NCI-H1092 (cell line): ENCODE measurements at places on chromosomes 11 and 22.

DNA sequence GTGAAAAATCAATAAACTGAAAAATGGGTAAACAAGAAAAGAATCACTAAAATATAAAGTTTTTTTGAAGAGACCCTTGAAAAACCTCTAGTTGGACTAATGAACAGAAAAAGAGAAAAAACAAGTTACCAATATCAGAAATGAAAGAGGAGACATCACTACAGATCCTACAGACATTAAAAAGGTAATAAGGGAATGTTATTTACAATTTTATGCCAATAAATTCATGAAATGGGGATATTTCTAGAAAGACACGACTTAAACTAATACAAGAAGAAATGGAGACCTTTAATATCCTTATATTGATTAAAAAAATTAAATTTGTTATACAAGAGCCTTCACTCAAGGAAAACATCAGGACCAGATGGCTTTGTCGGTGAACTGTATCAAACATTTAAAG lies 109.4 kb downstream of the TBC1D22A start:
- no peak for DNase-seq

- no peak for DNase-seq
Observed at GRCh38 chr22:33083212-33083611, 25.0 kb upstream of the SYN3 start.

GRCh38 chr11:20163783-20164481 lies 3.7 kb upstream of the DBX1 start:
- no peak for DNase-seq

DNA sequence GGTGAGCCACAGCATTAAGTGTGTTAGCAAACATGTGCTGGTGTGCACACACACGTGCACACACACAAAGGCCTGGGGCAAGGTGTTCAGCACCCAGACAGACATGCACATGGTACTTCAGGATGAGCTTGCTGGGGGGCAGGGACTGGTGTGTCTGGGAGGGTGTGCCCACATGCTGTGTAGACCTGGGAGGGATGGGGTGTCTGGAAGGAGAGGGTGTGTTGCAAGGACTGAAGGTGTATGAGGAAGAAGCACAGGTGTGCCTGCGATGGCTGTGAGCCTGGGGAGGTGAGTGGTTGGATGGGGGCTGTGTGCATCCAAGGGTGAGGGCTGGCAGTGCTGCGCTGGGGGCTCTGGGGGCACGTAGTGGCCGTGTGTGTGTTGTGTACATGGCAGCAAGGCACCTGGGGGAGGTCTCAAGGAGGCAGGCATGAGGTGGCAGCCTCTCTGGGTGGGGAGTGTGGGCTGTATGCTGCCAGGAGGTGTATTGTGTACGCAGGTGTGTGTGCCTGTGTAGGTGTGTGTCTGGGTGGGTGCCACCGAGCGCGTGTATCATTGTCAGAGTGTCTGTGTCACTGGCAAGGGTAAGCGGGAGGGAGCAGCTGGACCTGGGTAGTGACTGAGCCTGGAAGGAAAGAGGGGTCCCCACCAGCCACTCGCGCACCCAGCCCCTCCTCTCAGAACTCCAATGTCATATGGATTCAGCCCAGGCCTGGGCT lies 2.2 kb downstream of the NRXN2 start:
- no peak for DNase-seq

GRCh38 chr11:5726351-5726750 lies 9.9 kb upstream of the OR56B1 start:
- DNase-seq: no peak

DNA sequence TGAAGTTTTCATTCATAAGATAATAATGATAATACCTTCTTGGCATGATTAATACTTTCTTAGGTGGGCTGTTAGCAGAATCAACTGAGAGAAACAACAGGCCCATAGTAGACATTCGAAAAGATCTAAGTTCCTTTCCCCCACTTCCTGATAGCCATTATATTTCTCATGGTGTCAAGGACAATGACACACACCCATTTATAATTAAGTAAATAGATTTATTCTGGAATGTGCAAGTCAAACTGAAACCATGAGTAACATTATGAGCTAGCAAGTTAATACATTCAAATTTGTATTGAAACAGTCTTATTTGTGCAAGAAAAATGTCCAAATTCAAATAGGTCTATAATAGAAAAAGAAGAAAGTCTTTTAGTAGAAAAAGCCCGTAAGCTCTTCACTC lies 301.1 kb downstream of the GUCY1A2 start:
- DNase-seq: no peak

DNA sequence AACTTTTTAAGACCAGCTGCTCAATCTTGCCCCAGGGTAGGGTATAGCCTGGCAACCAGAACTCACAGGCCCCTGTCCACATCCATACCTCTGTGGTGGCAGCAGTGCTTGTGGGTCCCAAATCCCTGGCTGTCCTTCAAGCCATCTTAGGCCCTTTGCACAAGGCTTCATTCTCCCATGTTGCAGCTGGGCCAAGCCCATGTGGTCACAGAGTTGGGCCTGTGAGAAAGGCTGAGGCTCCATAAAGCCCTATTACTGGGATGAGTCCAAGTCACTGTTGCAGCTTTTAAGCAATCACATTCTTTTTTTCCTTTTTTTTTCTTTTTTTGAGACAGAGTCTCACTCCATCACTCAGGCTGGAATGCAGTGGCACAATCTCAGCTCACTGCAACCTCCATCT lies 47.9 kb upstream of the SLC25A1 start:
- no peak for DNase-seq

DNA sequence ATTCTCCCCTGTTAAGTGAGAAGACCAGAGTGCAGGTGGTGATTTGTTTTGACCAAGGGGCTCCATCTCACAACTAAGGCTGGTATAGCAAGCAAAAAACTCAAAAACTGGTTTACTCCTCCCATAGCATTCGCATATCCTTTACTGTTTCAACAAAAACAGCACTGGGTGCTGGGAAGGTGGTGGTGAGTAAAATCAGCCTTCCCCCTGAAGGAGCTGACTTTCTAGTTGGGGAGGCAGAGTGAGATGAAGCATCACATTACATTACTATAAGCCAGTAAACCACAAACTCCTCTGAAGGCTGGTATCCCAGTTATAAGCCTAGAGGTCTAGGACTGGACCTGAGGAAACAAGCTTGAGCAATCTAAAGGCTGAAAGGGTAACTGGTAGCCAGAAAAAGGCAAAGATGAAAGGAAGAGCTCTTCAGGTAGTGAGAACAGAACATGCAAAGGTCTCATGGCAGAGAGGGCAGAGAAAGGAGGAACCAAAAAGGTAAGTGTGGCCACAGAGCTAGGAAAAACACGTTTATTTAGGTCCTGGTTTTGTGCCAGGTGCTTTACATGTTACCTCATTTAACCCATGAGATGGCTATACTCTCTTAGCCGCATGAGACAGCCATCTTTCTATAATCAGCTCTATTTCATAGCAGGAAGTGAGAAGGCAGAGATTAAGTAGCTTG lies 22.3 kb downstream of the TMEM123 start:
- no peak for DNase-seq

DNA sequence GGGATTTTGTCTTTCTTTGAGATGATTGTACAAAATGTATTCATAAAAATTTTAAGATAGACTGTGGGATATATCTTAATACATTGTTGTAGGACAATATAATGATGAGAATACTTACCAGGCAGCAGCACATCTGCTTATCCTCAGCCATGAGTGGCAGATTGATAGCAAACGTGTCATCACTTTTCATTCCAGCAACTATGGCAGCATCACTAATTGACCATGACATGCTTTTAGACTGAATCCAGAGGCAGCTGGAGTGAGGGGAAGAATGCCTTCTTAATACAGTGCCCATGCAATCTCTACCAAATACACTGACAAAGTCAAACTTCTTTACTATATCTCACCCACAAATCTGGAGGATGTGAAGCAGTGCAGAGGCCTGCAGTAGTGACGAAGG lies 755.2 kb upstream of the RAG2 start:
- no peak for DNase-seq

- DNase-seq: no peak
Observed at GRCh38 chr11:43222215-43222614, 89.6 kb upstream of the API5 start.

- DNase-seq: no peak
Observed at GRCh38 chr11:134410766-134411165, 1.3 kb downstream of the B3GAT1 start.

- DNase-seq: peak; percentile 35
Observed at GRCh38 chr11:45512471-45513148, 152.8 kb downstream of the CHST1 start.

- no peak for DNase-seq
Observed at GRCh38 chr22:46569848-46570695, 32.7 kb upstream of the CELSR1 start.

DNA sequence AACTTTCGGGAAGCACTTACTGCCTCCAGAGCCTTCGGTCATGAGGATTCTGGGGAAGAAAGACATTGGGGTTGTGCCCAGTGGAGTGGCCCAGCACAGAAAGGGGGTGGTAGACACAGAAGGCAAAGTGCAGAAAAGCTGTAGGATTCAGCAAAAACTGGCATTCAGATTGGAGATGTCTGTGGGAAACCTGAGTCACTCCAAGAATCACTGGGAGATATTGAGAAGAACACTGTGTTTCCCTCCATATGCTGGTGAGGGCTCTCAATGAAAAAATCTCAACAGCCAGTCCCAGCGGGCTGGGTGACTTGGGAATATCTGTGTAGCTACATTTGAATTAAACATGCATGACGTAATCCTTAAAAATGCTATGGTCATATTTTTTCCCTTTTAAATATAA lies 61.2 kb upstream of the RCN1 start:
- no peak for DNase-seq

GRCh38 chr11:132718711-132719671 lies 813.3 kb downstream of the OPCML start:
- no peak for DNase-seq

DNA sequence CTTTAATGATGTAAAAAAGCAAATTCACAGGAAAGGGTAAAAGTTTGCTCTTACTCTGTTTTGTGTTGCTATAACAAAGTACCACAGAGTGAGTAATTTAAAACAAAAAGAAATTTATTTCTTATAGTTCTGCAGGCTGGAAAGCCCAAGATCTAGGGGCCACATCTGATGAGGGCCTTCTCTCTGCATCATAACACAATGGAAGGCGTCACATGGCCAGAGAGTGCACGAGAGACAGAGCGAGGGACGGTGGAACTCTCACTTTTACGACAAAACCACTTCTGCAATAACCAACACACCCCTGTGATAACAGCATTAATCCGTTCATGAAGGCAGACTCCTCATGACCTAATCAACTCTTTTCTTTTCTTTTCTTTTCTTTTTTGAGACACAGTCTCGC lies 31.1 kb downstream of the CD6 start:
- no peak for DNase-seq

DNA sequence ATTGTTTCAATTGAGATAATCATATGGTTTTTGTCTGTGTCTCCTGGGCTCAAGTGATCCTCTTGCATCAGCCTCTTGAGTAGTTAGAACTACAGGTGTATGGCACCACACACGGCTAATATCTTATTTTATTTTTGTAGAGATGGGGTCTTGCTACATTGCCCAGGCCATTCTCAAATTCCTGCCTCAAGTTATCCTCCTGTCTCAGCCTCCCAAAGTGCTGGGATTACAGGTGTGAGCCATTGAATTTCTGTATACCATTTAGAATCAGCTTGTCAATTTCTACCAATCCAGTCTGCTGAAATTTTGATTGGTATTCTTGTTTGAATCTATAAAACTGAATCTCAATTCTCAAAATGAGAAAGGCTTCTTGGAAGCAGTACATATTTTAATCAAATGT lies 10.4 kb upstream of the KAT5 start:
- DNase-seq: no peak

- peak; percentile 14 for DNase-seq
Observed at GRCh38 chr11:30143098-30143705, 87.6 kb upstream of the FSHB start.

DNA sequence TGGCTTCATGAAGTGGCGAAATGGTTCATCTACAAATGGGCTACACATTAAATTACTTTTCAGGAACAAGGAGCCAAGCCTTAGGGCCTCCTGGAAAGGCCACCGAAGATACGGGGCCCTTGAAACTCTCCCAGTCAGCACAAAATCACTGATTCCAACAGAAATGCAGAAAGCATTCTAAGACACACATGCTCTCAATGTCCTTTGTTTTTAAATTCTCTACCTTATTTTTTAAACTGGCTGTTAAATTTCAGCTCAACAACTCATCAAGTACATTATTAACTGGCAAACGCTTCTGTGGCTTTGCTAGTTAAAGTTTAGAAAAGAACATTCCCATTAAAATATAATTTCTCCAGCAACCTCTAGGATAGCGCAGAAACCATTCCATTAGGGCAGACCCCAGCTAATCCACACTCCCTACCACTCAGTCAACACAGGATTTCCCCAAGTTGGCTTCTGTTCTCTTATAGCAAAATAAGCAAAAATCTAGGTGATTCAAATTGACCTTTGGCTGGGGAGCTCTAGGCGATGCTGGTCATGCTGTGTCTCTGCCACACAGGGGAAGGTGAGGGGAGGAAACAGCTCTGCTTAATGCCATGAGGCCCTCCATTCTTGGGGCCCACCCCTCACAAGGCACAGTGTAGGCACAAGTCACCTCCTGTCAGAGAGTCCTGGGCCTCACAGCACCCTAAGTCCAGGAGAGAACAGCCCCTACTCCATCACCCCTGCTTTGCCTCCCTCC lies 47.1 kb downstream of the PLEKHA7 start:
- DNase-seq: no peak

- DNase-seq: peak; percentile 85
Observed at GRCh38 chr22:20591660-20592310, 84.4 kb downstream of the MED15 start.

DNA sequence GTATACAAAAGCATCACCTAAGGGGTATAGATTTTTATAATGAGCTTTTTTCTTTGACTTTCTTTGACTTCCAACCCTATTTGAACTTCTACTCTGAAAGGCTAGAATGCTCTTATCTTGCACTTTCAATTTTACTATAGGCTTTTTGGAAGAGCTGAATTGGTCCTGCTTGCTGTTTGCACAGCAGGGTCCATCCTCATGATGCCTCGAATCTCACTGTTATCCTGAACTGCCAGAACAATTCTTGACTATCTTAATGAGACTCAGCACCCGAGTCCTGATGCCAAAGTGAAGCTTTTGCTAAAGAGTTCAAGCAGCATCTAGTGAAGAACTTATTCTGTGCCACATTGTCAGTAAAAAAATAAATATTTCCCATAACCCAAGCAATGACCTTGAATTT lies 488.3 kb upstream of the ANO5 start:
- DNase-seq: no peak

DNA sequence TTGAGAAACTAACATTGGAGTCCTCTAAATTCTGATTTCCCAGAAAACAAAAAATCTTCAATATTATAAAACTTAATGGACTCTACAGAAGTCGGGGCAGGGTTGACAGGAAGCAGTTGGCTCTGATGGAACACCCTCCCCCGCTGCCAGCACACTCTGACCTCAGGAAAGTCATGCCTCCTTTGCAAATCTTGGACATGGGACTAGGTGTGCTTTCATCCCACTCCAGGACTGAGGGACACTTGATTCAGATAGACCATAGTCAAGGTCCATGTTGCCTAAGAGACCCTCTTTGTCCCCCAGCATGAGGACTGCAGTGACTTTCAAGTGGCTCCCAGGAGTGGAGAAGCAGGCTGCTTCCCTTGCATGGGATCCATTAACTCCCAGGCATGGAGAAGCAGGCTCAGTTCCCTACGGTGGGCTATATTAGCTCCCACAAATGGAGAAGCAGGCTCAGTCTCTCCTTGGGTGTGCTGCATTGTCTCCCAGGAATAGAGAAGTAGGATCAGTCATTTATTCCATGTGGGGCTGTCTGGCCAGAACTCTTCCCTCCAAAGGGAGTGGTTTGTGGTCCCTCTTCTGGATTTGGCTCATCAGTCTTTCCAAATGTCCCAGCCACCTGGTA lies 38.3 kb downstream of the C22orf31 start:
- no peak for DNase-seq

GRCh38 chr22:19689408-19689807 lies 24.9 kb upstream of the SEPTIN5 start:
- no peak for DNase-seq
